ENCODE measurements at places on chromosomes 3 and 15.

- no peak for DNase-seq
Measured at GRCh38 chr3:114005481-114005880, 50.8 kb downstream of the CCDC191 start.

GRCh38 chr15:34795267-34796081 lies at the start of gene ACTC1:
Gene ACTC1, minus strand, starts transcription at chr15:34795549. Its CDS starts 741 bp downstream, at chr15:34794808.
- no peak for DNase-seq

DNA sequence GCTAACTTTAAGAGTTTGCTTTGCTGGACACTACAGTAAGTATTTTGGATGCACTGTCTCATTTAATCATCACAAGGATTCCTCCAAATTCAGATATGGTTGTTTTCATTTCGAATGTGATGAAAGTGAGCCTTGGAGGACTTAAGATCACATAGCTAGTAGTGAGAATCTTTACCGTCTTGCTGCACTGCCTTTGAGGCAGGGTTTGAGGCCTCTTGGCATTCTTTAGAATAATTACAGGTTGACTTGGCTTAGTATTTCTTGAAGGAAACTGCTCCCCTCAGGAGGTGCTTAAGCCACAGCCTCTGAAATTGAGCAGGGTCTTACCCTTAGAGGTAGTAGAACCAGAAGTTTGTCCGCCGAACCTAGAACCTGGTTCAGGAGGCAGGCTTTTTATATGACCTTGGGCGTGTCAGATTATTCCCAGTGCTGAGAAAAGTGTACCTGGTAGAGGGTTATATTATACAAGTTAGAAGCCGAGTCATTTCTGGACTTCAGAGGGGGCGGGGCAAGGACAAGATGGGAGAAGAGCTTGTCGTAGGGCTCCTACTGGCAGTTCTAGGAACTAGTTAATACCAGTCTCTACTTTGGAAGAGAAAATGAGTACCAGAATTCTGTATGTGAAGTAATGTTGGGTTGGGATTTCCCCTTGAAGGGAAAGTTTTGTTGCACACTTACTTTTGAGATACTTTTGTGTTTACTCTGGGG lies 1.1 kb downstream of the TFG start:
- peak; percentile 38 for DNase-seq

- peak; percentile 36 for DNase-seq
Measured at GRCh38 chr3:184339001-184339400, 1.6 kb downstream of the FAM131A start.

DNA sequence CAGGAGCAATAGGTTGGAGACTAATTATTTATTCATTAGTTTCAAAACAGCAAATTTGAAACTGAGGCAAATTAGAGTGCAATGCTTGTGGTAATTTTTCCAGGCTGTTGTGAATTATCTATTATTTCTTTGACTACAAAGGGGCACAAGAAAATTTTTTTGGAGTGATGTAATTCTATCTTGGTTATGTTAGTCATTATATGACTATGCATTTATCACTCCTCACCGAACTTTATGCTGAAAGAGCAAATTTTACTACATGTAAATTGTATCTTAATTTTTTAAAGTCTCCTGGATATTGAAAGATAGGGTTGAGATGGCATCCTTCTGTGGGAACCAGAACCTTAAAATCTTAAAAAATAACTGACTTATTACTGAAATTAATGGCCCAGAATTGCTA lies 320.0 kb upstream of the ROBO1 start:
- no peak for DNase-seq

DNA sequence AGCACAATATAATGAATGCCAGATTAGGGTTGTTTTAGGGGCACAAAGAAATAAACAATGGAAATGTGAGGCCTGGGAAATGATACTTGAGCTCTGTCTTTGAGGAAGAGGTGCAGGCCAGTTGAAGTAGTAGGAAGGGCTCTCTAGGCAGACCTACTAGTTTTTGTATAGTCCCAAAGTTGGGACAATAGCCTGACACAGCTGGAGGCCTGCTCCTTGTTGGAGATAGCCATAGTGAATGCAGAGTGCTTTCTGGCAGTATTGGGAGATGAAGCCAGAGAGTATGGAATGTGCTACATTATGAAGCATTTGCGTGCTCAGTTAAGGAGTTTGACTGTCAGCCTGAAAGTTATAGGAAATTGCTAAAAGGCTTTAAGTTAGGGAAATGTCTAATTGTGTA lies 251.2 kb upstream of the ZPLD1 start:
- DNase-seq, result no peak

GRCh38 chr3:4758957-4759656 lies 220.1 kb upstream of the BHLHE40 start:
- no peak for DNase-seq

DNA sequence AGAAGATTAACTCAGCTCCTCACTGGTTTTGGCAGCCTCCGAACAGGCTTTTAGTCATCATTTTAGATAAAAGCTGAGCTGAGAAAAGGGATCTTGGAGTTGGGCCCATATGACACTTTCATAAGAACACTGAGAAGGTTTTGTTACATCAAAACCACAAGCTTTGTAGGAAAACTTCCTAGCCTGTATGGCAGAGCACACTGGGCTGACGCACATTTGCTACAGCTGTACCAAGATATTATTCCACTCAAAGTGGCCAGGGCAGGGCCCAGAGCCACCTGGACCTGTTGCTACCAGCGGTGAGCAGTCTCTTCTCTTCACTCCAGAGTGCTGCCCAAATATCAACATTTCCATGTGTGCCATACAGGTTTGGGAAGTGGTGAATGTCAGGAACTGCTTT lies 160.5 kb upstream of the CCDC54 start:
- DNase-seq, result no peak

DNA sequence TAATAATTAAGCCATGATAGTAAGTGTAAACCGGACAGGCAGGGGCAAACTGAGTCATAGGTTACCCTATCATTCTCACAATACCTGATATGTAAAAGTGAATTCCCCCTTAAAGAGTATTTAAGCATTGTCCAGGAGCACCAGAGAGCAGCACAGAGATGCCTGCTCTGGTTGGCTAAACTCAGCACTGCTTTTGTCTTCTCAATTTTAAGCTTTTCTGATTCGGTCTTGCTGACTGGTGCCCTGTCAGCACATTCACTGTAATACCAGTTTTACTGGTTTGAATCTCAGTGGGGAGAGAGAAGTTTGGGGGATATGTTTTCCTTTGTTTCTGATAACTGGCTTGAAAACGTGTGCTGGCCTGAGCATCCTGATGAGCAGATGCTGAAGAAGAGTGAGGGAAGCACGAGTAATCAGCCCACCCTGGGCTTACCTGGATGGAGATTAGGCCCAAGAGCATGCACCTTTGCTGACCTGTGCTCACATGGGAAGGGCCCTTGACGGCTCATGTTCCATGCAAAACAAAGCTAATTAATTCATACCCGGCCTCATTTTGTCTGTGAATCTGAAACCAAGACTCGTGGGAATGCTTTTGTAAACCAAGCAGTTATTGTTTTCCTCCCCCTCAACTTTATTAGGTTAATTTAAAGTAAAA lies 208.5 kb upstream of the MRPL3 start:
- DNase-seq, result no peak

- DNase-seq, result no peak
Measured at GRCh38 chr3:30518181-30518864, 88.1 kb upstream of the TGFBR2 start.
